NCI-H187 (cell line): ENCODE measurements at places on chromosomes 11 and 22.

DNA sequence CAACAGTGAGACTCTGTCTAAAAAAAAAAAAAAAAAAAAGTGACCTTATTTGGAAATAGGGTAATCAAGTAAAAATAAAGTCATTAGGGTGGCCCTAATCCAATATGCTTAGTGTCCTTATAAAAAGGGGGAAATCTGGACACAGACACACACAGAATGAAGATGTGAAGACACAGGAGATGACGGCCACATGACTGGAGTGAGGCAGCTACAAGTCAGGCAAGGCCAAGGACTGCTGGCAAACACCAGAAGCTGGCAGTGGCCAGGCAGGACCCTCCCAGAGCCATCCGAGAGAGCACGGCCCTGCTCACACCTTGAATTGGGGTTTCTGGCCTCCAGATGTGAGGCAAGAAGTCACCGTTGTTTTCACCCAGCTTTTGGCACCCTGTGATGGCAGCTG, 28.6 kb downstream of the LRFN4 start:
- DNase-seq, result no peak

GRCh38 chr11:63518548-63518947, 12.7 kb downstream of the LGALS12 start:
- DNase-seq, result no peak

DNA sequence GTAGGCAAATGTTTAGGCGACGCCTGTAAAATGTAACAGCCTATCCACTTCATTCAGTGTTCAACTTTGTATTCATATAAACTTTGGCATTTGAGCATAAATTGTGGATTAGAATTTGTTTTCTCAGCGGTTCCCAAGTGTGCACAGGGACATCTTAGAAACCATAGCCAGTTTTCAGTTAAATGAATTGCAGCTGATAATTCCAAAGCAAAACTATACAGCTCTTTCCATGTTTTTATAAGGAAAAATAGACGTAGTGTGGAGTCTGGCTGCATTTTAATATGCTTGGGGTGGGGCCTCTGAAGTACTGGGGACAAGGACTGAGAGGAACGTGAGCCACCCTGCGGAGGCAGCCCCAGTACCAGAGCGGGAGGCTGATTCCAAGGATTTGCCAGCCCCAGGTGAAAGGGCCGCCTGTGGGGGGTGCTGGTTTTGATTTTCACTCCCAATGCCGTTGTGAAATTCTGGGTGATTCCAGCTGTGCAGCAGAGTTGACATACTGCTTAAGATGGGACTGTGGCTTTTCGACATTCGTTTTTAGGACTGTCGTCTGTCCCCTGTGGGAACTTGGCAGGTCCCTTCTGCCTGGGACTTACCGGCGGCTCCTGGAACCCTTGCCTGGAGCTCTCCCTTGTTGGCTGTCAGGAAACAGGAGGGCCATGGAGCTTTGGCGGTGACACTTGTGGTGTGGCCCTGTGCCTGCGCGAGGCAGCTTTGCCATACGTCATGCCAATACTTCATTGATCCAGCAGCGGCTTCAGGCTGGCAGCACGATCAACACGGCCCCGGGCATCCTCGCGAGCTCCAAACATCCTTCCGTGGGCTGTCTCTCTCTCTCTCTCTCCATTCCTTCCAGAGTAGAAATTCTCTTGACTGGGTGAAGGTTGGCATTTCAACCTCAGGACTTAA, 370.9 kb downstream of the TBC1D22A start:
- DNase-seq, result no peak

GRCh38 chr11:97259884-97260283, 870.1 kb downstream of the JRKL start:
- no peak for DNase-seq

DNA sequence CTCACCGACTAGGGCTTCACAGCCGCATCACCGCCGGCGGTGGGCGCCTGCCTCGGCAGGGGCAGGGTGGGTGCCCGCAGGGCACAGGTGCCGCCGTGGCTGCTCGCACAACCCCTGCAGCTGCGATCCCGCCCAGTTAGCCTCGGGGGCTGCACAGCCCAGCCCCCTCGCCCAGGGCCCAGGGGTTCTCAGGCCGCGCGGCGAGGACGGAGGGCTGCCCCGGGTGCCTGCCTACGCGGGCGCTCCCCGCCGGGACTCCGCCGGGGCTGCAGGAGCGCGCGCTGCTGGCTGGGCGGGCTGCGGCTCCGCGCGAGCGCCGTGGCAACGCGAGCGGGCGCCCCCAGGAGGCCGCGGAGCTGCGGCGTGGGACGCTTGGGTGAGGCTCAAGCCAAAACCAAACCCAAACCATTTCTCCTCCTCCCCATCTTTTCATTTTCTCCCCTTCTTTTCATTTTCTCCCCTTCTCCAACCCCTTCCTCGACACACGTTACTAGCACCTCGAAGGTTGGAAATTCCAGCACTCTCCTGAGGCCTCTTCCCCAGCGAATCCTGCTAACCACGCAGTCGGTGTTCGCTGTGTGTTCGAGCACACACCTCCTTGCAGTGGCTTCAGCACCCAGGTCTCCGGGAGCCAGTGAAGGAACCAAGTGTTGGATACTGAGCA, at the start of gene MICAL3:
TSS of gene MICAL3 (minus strand) at position 286 of the 664 bp plus-strand sequence. CDS start 117,749 bp downstream, outside the sequence.
- no peak for DNase-seq

- no peak for DNase-seq
Measured at GRCh38 chr11:134580610-134580975, 168.6 kb upstream of the B3GAT1 start.

GRCh38 chr11:2587132-2587930, 112.5 kb downstream of the KCNQ1OT1 start:
- no peak for DNase-seq

- no peak for DNase-seq
Measured at GRCh38 chr11:59770319-59770718, 15.1 kb downstream of the STX3 start.

DNA sequence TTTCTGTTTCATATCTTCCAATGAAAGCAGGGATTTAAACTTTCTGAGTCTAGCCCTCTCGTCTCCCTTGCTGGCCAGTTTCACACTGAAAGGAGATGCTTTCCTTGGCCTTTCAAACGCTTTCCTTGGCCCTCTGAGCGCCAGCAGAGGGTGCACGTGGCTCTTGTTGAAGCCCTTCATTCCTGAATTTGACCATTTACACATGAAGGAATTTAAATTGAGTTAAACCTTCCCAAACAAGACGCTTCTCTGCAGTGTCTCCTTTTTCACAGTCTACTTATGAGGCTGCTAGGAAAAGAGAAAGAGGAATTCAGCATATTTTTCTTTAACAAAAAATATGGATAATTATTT, 21.6 kb downstream of the NNMT start:
- no peak for DNase-seq

DNA sequence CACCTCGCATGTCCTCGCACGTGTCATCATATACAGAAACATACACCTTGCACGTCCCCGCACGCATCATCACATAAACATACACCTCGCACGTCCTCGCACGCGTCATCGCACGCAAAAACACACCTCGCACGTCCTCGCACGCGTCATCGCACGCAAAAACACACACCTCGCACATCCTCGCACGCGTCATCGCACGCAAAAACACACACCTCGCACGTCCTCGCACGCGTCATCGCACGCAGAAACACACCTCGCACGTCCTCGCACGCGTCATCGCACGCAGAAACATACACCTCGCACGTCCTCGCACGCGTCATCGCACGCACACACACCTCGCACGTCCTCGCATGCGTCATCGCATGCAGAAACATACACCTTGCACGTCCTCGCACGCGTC, 16.7 kb downstream of the IGSF9B start:
- DNase-seq, result no peak

GRCh38 chr22:39214383-39215069, 30.3 kb downstream of the PDGFB start:
- no peak for DNase-seq

- DNase-seq, result no peak
Measured at GRCh38 chr22:47354668-47355387, 592.4 kb downstream of the TBC1D22A start.

DNA sequence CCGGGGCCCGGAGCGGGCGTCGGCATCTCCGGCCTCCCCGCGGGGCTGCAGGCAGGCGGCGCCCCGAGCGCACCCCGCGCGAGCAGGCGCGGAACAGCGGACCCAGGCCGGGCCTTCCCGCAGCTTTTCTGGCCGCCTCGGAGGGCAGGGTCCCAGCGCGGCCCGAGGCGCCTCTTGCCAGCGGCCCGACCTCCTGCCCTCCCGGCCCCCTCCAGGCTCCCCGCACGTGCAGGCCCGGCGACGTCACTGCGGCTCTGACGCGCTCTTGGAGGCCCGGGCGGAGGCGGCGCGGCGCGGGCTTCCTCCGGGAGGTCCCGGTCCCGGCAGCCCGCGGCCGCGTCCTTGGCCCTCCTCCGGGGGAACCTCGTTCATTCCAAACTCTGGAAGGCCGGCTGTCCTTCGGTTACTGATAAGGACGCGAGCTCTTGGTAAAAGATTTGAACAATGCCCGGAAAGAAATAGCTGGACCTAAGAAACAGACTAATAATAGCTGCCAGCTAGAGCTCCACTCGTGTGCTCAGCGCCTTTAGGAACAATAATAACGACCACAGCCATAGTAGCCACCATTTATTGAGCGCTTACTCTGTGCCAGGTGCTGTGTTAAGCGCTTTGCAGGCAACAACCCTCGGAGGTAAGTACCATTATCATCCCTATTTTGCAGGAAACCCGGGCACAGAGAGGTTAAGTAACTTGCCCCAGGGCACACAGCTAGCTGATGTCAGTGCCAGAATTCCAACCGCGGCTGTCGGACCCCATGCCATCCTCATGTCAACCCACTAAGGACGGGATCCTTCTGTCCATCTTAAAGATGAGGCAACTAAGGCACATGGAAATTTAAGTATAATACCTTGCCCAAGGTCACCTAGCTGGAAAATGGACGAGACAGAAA, 39.1 kb upstream of the CREB3L1 start:
- DNase-seq, result no peak

DNA sequence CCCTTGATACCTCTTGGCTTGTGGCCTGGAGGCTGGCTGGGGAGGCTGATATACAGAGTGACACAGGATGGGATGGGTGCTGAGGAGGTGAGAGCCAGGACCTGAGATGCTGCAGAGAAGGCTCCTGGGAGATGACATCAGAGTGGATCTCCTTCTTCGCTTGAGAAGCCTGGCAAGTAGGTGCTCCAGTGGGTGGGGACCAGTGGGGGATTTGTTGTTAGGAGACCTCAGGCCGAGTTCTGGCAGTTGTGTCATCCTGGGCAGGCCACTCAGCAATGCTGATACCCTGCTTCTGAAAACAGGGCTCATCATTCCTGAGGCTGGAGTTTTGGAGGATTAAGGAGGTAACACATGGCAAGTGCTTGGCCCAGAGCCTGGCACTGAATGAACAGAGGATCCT, 1.9 kb upstream of the NDUFV1 start:
- no peak for DNase-seq

- no peak for DNase-seq
Measured at GRCh38 chr11:14673824-14674405, 30.3 kb downstream of the PDE3B start.

GRCh38 chr22:34068001-34068400, 147.7 kb upstream of the LARGE1 start:
- DNase-seq, result no peak

DNA sequence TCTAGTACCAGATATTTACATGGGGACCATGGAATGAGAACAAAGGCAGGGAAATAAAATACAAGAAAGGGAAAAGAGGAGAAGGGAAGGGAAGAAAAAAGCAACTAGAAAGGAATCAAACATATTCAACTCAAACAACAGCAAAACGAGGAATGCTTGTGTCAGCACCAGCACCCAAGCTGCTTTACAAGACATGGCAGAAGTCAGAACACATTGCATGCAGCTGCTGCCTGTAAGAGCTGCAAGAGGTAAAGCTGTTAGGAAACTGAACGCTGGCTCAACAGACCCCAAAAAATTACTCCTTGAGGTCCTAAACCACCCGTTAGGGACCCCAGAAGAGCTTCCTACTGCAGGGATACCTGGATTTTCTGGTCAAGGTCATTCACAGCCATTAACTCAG, 296.9 kb downstream of the OPCML start:
- DNase-seq, result no peak

GRCh38 chr22:44050766-44051355, 26.8 kb downstream of the PARVB start:
- no peak for DNase-seq

- no peak for DNase-seq
Measured at GRCh38 chr11:92580908-92581307, 356.3 kb downstream of the FAT3 start.

GRCh38 chr11:106156290-106156937, 79.0 kb downstream of the AASDHPPT start:
- DNase-seq, result peak; percentile 4

- DNase-seq, result no peak
Measured at GRCh38 chr11:79082907-79083306, 357.9 kb downstream of the TENM4 start.

DNA sequence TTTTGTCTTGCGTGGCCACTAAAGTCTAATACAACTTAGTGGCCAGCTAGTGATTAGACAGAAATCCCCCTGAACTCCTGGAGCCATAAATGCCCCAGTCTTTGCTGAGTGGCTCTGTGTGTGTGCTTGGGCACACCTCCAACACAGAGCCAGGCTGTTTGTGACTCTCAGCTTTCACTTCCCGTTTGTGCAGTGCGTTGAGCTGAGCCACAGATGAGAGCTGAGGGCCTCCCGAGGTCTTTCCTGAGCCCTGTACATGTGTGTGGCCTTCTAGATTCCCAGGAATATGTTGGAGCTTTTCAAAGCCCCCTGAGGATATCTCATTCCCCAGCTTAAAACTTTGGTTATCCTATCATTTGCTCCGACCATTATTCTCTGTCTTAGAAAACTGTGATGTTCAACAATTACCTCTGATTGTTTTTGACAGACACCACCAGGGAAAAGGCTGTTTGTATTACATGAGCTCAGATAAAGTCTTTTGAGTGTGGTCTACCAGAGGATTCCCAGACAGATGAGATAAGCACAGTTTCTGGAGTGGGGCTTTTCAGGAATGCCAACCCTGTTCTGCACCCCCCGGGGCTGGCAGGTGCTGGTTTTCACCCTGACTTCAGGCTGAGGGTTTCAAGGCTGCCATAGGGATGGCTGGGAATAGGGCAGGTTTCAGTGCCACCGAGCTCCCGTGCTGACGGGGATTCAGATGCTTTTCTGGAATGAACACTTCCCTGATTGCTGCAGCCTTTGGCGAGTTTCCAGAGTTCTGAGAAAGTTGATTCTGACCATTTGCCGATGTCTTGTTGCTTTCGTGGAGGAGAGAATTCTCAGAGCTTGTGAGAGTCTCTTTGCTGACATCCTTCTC, 23.8 kb downstream of the IGHMBP2 start:
- no peak for DNase-seq

GRCh38 chr11:44247508-44247907, 62.4 kb downstream of the ALX4 start:
- DNase-seq, result no peak
